Muscle of arm (tissue), 14 donors: ENCODE measurements at places on chromosomes 1 and 21. TPM values are rescaled to one million over a fixed set of nuclear protein-coding genes. Genes with fewer than 3 reads are reported as not detected.

UBQLN4 gene
- 40.2 TPM for polyA plus RNA-seq

C1QA gene
- polyA plus RNA-seq, result 26.3 TPM

LAX1 gene
- polyA plus RNA-seq, result 0.79 TPM

SCP2 gene
- 69.2 TPM for polyA plus RNA-seq

NHLH2 gene
- not detected for polyA plus RNA-seq

TAS1R1 gene
- 4.4 TPM for polyA plus RNA-seq

RGS7 gene
- polyA plus RNA-seq, result not detected

PLA2G2A gene
- 10.4 TPM for polyA plus RNA-seq

KCNK2 gene
- polyA plus RNA-seq, result 2.9 TPM

PACC1 gene
- 8.4 TPM for polyA plus RNA-seq

EDN2 gene
- 1.0 TPM for polyA plus RNA-seq

AGL gene
- polyA plus RNA-seq, result 223 TPM

HPCAL4 gene
- not detected for polyA plus RNA-seq

MAN1C1 gene
- 11.6 TPM for polyA plus RNA-seq

HFM1 gene
- 2.8 TPM for polyA plus RNA-seq

KCNJ15 gene
- polyA plus RNA-seq, result 1.6 TPM

ITGB3BP gene
- polyA plus RNA-seq, result not detected

CFAP74 gene
- not detected for polyA plus RNA-seq

IRF6 gene
- polyA plus RNA-seq, result 0.52 TPM

CYP4B1 gene
- polyA plus RNA-seq, result not detected

RAVER2 gene
- polyA plus RNA-seq, result 20.3 TPM

ECM1 gene
- polyA plus RNA-seq, result 5.6 TPM

CCDC30 gene
- 2.1 TPM for polyA plus RNA-seq

ERG gene
- 18.8 TPM for polyA plus RNA-seq

WNT2B gene
- polyA plus RNA-seq, result 3.8 TPM

CLDN8 gene
- 9.6 TPM for polyA plus RNA-seq

ZNF648 gene
- 0.04 TPM for polyA plus RNA-seq

FCGR3A gene
- 1.1 TPM for polyA plus RNA-seq

PDZK1 gene
- polyA plus RNA-seq, result 2.6 TPM

ACTL8 gene
- polyA plus RNA-seq, result not detected

CYP4A22 gene
- polyA plus RNA-seq, result not detected

SLFNL1 gene
- polyA plus RNA-seq, result 0.95 TPM

PLA2G5 gene
- polyA plus RNA-seq, result 0.22 TPM
